ENCODE measurements at places on chromosomes 1 and 21. TPM values are rescaled to one million over a fixed set of nuclear protein-coding genes. Genes with fewer than 3 reads are reported as not detected.

- no peak overlapping the region for H3K4me3 ChIP-seq
- no peaks in the 10 kb centered on the region for H3K27me3 ChIP-seq
- no peak overlapping the region for H3K27ac ChIP-seq
- DNase-seq, result no peak
- no peaks in the 10 kb centered on the region for H3K36me3 ChIP-seq
Measured at GRCh38 chr1:243286409-243287122, 30.7 kb downstream of the SDCCAG8 start.

- no peak for DNase-seq
- H3K36me3 ChIP-seq, result no peaks in the 10 kb centered on the region
- no peaks in the 10 kb centered on the region for H3K27me3 ChIP-seq
- H3K4me1 ChIP-seq, result no peaks in the 10 kb centered on the region
- H3K4me3 ChIP-seq, result no peak overlapping the region
Measured at GRCh38 chr1:12180315-12180714, 13.5 kb downstream of the TNFRSF1B start.

- H3K4me3 ChIP-seq, result no peak overlapping the region
- no peaks in the 10 kb centered on the region for H3K27me3 ChIP-seq
- no peaks in the 10 kb centered on the region for H3K4me1 ChIP-seq
- no peak for DNase-seq
- no peaks in the 10 kb centered on the region for H3K36me3 ChIP-seq
- no peak overlapping the region for H3K27ac ChIP-seq
Measured at GRCh38 chr1:7447736-7448135, 323.4 kb upstream of the VAMP3 start.

- H3K27me3 ChIP-seq, result no peaks in the 10 kb centered on the region
- H3K4me1 ChIP-seq, result no peaks in the 10 kb centered on the region
Measured at GRCh38 chr1:3651026-3651929, 1.0 kb upstream of the TP73 start.

OVAAL gene
- not detected for total RNA-seq

All from aorta (tissue), 5 donors.